Stimulated activated CD8-positive, alpha-beta memory T cell treated with anti-CD3 and anti-CD28 coated beads, Interleukin-2, amount 100 ng/mL, for 48 hours (primary cell): ENCODE measurements at places on chromosomes 2 and 18.
A peak's percentile ranks its signal among the peaks of the same experiment; 100 is the strongest.

DNA sequence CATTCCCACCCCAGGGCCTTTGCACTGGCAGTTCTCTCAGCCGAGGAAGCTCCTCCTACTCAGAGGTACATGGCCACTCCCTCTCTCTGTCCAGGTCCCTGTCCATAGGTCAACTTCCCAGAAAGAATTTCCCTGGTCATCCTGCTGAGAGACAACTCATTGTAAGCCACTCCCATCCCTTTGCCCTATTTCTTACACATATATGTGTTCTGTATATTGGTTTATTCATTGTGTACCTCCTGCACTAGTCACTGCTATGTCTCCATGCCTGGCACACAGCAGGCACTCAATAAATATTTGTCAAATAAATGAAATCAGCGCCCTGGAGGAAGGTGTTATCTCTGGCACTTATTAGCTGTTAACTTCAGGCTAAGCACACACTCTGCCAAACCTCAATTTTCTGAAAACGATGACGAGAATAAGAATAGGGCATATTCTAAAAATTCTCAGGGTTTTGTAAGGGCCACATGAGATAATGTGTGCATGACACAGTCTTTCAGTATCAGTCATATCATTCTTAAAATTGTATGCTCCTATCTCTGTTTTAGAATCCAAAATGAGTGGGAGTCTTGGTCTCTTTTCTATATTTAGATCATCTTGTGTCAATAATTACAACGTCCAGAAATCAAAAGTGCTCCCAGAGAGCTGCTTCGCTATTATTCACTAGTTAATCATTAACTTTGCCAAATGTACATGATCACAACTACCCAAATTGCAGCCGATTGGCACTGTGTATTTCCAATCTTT is 198.0 kb downstream of the ALK start:
- DNase-seq: no peak

DNA sequence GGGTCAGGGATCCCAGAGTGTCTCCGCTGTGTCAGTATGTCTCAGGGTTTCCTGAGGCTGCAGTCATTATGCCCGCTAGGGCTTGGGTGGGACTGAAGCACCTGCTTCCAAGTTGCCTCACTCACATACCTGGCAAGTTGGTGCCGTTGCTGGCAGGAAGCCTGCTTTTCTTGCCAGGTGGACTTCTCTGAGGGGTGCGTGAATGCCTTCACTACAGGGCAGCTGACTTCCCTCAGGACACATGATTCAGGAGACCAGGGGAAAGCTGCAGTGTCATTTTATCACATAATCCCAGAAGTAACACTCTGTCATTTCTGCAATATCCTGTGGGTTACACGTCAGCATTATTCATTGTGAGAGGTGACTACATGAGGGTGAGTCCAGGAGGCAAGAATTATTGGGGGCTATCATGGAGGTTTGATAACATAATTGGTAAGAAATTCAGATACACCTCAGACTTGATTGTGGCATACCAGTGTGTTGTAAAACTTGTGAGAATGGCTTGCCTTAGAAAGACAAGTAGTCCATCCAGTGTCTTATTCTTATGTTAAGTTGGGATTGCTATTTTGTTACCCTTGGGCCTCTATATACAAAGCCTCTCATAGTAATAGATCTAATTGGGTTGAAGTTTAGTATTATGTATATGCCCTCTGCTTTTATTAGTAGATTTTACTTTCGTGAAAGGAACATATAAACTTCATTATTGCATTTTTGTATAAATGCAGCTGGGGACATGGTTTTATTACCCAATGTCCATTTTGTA is 44.1 kb downstream of the NEDD4L start:
- DNase-seq: no peak

DNA sequence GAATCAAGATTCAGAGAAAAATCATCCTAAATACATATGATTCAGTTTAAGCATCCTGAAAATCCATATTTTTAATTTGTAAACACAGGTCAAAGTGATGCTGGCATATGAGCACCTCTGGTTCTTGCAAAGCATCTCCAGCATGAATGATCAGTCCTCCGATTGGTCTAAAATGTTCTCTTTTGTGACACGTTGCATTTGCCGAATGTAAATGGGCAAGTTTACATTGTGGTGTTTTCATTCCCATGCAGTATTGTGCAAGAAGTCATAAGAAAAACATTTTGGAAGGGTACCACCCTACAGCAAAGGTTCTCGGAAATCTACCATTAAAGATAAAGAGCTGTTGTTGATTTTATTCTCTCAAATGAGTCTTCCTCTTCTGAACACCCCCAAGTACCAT is 108.0 kb upstream of the UNC80 start:
- no peak for DNase-seq

DNA sequence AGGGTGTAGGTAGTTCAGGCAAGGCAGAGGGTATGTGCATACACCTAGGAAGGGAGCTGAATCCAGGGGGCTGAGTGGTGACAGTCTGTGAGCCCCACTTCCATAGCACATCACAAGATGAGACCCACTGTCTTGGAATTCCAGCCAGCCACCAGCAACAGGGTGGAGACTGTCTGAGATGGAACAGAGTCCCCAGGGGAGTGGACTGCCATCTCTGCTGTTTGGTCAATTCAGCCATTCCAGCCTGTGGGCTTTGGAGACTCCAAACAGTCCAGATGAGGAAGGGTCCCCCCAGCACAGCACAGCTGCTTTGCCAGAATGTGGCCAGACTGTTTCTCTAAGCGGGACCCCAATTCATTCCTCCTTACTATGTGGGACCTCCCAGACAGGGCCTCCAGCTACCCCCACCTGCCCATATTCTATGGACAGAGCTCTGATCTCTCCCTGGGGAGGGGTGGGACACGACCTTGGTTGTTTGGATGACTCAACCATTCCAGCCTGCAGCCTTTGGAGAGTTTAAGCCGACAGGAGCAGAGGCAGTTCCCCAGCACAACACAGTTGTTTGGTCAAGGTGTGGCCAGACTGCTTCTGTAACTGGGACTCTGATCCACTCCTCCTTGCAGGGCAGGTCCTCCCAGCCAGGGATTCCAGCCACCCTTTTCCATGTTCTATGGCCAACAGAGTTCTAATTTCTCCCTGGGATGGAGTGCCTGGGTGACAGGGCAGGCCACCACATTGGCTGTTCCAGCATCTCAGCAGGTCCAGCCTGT is 178.0 kb downstream of the RND3 start:
- no peak for DNase-seq

GRCh38 chr2:169339657-169340056 is 22.7 kb downstream of the LRP2 start:
- no peak for DNase-seq

DNA sequence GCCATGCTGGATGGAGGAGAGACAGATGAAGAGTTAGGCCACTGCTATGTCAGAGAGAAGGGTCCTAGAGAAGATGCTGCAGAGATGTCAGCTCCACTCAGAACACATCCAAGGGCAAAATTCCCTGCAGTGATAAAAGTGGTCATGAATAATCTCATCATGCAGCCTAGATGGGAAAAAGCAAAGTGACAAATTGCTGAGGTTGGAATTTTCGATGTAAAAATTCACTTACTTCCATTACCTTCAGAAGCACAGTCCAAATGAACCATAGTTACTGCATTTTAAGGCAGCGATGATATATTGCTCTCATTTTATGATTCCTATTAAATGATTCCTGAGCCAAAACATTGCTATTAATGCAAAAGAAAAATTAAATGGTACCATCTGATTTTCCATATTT is 16.4 kb downstream of the ANKRD29 start:
- DNase-seq: no peak

DNA sequence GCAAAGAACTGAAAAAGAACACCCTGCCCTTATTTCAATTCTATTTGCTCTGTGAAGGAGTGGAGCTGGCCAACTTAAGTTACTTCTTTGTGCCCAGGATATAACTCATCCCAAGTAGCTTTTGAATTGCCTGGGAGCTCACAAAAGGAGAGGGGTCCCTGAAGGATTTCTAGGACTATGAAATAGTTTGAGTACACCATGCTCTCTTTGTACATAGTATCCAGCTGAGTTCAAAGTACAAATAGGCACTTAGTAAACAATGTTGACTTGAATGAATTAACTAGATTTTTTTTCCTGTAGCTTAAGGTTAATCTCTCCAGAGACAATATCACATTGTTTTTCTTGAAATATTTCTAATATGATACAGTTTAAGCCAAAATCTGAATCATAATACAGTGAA is 47.7 kb downstream of the ZC3H15 start:
- no peak for DNase-seq

- DNase-seq: no peak
These were observed 12.2 kb downstream of the SH3BP4 start for GRCh38 chr2:234963773-234964615.

- DNase-seq: no peak
These were observed 796.1 kb downstream of the EPHA4 start for GRCh38 chr2:220775856-220776488.

GRCh38 chr2:7612969-7613368 is 695.8 kb downstream of the RNF144A start:
- DNase-seq: no peak

GRCh38 chr2:133765658-133766057 is 197.4 kb upstream of the NCKAP5 start:
- no peak for DNase-seq

- no peak for DNase-seq
These were observed 957.1 kb upstream of the CHAC2 start for GRCh38 chr2:52810460-52810859.

DNA sequence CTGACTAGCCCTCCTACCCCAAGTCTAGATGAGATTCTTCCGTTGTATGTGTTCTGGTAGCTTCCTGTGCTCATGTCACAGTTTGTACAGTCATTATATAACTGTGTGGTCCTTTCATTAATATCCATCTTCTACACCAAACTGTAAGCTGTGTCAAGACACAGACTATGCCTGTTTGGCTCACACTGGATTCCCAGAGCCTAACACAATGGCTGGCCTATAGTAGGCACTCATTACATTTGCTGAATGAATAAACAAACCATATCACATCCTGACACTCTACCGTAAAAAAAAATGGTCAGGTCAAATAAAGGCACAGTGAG is 72.6 kb downstream of the ANKRD44 start:
- DNase-seq: no peak

GRCh38 chr18:63511285-63511684 is 30.9 kb upstream of the SERPINB12 start:
- no peak for DNase-seq

DNA sequence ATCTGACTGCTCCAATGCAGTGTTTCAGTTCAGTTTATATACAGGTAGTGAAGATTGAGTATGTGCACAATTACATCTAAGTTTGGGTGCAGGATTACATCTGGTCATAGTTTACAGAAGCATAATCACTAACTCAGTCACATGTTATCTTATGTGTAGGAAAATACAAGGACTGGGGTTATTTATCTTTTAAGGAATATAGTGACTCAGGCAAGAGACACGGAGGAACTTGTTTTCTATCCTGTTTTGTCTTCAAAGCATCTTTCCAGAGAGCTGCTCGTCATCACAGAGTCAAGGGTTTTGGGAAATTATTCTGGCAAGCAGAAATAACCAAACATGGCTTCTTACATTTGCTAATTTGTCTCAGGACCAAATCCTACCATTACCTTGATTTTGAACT is 1371.5 kb upstream of the TMEFF2 start:
- DNase-seq: no peak

GRCh38 chr2:39851651-39852110 is 72.6 kb upstream of the THUMPD2 start:
- no peak for DNase-seq

GRCh38 chr18:49639643-49640391 is 78.0 kb downstream of the LIPG start:
- DNase-seq: no peak

GRCh38 chr18:57212678-57213077 is 65.8 kb downstream of the BOD1L2 start:
- DNase-seq: no peak

DNA sequence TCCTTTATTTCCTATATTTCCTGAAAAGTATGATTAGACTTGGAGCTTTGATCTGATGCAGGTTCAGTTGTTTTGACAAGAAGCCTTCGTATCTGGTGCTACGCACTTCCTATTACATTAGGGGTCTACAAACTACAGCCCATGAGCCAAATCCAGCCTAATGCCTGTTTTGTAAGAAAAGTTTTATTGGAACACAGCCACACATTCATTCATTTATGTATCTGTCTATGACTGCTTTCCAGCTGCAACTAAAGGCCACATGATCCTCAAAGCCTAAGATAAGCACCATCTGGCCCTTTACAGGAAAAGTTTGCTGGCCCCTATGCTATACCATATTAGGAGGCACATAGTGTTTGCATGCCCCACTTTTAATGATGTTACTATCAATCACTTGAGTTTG is 26.0 kb downstream of the EIF2AK3 start:
- DNase-seq: no peak

- no peak for DNase-seq
These were observed 104.7 kb downstream of the VSNL1 start for GRCh38 chr2:17644997-17645720.

GRCh38 chr2:212154477-212154878 is 384.1 kb downstream of the ERBB4 start:
- no peak for DNase-seq

GRCh38 chr2:42673989-42674579 is 89.9 kb downstream of the OXER1 start:
- no peak for DNase-seq

DNA sequence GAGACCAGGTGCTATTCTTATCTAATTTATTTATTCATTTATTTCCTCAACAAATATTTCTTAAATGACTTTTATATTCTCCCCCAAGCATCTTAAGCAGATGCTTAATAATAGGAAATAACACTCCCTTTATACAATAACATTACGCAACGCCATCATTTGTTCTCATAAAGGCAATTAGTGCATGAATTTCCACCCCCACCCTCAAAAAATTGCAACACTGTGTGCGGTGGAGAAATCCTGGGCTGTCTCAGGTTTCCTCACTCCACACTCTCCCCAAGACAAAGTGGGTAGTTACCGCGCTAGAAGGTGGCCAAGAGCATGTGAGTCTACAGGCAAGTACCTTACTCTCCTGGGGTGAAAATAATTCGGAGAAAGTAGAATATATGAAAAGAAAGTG is 37.0 kb upstream of the CTDP1 start:
- no peak for DNase-seq

GRCh38 chr2:9782197-9782719 is 61.0 kb upstream of the TAF1B start:
- DNase-seq: peak; percentile 20

DNA sequence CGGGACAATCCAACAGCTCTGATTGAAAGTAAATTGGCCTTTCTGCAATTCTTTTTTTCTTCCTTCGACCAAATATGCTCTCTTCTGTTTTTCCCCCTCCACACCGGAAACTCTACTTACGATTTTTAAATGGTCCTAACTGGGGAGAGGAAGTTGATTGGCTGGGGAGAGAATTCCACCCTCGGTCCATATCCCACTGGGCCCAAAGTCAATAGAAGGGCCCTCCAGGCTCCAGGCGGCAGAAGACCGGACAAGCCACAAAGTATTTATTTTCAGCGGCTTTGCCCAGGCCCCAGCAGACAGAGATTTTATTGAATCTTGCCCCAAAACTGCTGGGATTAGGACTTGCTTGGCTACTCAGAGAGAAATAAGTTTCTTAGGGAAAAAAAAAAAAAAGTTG is 37.1 kb upstream of the SMAD7 start:
- DNase-seq: no peak

- no peak for DNase-seq
These were observed 1.1 kb upstream of the HDHD2 start for GRCh38 chr18:47151439-47151838.

GRCh38 chr2:51344886-51345285 is 313.0 kb upstream of the NRXN1 start:
- DNase-seq: no peak
